ENCODE measurements at places on chromosomes 3 and 15. TPM values are rescaled to one million over a fixed set of nuclear protein-coding genes. Genes with fewer than 3 reads are reported as not detected.

Gene FANCI
- 55.2 TPM for total RNA-seq

Gene MYL3
- total RNA-seq: not detected

Gene OR5K2
- total RNA-seq: not detected

Gene MYLK
- 14.2 TPM for total RNA-seq

Gene ZNF620
- total RNA-seq: 1.6 TPM

Gene PROS1
- 6.8 TPM for total RNA-seq

Gene P2RY12
- not detected for total RNA-seq

Gene ANKRD34C
- total RNA-seq: not detected

Gene DUOXA1
- total RNA-seq: 0.08 TPM

Gene CLDN16
- 0.34 TPM for total RNA-seq

Gene ZNF662
- total RNA-seq: not detected

Gene CHRNA5
- 32.6 TPM for total RNA-seq

Gene BTLA
- not detected for total RNA-seq

Gene CCDC54
- total RNA-seq: not detected

Gene CIDEC
- total RNA-seq: 29.8 TPM

Gene ALDH1L1
- 0.09 TPM for total RNA-seq

Gene GOLGA6L4
- 1.7 TPM for total RNA-seq

Gene COL7A1
- total RNA-seq: 227 TPM

Gene SLC38A3
- 0.20 TPM for total RNA-seq

Gene MME
- not detected for total RNA-seq

Gene TMEM45A
- 2.7 TPM for total RNA-seq

Gene KBTBD12
- not detected for total RNA-seq
